ENCODE measurements at places on chromosomes 3 and 15. TPM values are rescaled to one million over a fixed set of nuclear protein-coding genes. Genes with fewer than 3 reads are reported as not detected.

DNA sequence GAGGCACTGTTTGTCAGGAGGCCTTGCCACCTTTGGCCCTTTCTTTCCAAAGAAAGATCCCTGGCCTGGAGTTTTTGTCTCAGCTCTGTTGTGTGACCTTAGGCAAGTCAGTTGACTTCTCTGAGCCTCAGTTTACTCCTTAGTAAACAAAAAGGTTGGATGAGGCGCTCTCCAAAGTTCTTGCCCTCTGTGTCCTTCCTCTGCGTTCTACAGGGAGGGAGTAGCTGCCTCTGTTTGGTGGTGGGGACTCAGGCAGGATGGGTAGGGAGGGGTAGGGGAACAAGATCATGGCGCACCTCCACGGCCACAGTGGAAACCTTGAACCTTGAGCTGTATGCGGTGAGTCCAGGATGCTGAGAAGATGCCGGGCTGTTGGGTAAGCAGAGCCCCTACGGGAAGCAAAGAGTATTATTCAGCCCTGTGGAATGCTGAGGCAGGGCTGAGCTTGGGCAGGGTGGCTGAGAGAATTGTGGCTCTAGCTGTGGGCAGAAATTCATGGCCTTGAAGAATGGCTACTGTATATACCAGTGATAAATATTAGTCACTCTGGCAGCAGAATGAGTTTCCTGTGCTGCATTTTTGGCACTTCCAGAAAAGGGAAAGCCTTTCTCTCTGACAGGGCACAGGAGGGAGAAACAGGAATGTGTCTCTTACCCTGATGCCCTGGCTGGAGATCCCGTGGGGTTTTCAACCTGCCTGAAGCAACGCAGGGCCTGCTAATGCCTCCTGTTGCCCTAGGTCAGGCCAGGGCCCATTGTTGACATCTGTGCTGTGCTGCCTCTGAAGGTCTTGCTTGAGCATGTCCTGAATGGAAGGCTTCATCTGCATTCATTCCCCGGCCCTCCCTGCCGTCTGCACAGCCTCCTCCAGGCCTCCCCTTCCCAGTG, 39.9 kb downstream of the SMAD3 start:
- H3K4me1 ChIP-seq, result peaks cover 55% of the 10 kb centered on the region
- peaks cover 46% of the 10 kb centered on the region for H3K36me3 ChIP-seq
- peak overlapping the region; percentile 64 for H3K27ac ChIP-seq

DNA sequence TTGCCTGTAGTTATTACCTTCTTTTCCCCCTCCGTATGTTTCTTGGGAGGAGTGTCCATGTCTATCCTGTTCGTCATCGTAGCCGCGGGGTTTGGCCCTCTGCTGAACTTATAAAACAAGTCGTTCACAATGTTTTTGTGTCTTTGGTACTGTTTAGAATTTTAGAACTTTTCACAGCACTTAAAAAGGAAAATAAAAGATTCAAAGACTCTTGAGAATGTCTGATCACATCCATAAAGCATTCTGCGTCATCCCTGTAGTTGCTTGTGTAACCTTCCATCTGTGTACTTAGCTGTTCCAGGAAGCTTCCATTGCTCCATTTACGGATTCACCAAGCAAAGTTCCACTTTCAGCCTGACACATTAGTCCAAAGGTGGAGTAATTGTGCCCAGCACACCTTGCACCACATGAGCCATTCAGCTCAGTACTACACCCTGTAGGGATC, 677.1 kb upstream of the NR2F2 start:
- no peak for DNase-seq
- H3K4me1 ChIP-seq, result no peaks in the 10 kb centered on the region
- H3K36me3 ChIP-seq, result no peaks in the 10 kb centered on the region
- no peak overlapping the region for H3K27ac ChIP-seq

- H3K4me3 ChIP-seq, result no peak overlapping the region
- H3K27ac ChIP-seq, result no peak overlapping the region
- no peaks in the 10 kb centered on the region for H3K36me3 ChIP-seq
- no peak for DNase-seq
Observed at GRCh38 chr15:65409036-65409631, 13.6 kb downstream of the IGDCC4 start.

DNA sequence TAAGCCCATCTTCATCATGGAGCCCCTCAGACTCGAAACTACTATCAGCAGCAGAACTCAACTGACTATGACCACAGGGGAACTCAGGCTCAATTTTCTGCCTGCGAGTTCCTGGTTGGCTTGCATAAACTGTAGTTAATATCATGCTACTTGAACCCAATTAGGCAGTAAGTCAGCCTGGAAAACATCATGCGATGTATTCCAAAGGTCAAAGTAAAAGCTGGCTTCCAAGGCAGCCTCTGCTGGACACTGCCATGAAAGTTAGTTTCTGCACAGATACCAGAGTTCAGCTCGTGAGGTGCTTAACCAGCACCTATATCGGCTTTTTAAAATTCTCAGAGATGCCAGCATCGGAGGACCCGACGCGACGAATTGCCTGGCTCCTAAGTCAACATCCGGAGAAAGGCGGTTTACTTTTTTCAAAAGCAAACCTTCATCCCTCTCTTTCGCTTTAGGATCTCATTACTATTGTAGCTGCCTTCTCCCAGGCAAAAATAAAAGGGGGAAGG, 3.8 kb downstream of the ANP32A start:
- peak overlapping the region; percentile 97 for H3K4me3 ChIP-seq
- no peaks in the 10 kb centered on the region for H3K27me3 ChIP-seq
- no peak for DNase-seq
- H3K36me3 ChIP-seq, result peaks cover 27% of the 10 kb centered on the region

- no peaks in the 10 kb centered on the region for H3K4me1 ChIP-seq
- no peak for DNase-seq
- no peaks in the 10 kb centered on the region for H3K36me3 ChIP-seq
- H3K27me3 ChIP-seq, result peaks cover 2% of the 10 kb centered on the region
- no peak overlapping the region for H3K27ac ChIP-seq
Observed at GRCh38 chr3:169303660-169304059, 359.9 kb downstream of the MECOM start.

DNA sequence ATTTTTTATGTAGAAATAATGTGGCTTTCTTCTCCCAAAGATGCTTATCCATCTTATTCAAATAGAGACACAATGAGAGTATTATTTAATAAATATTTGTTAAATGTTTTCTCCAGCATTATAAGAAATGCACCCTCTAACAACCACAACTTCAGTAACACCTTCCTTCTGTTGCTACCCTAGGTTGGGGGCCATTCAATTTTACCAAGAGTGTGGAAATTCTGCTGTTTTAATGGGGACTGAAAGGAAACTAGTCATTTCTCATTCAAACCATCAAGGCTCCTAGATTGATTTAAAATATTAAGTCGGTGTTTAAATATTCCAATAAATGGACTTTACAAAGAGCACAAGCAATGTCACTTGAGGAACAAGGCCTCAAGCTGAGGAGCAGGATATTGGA, 7.6 kb downstream of the ONECUT1 start:
- H3K4me1 ChIP-seq, result peaks cover 26% of the 10 kb centered on the region
- peaks cover 75% of the 10 kb centered on the region for H3K27me3 ChIP-seq
- no peak overlapping the region for H3K4me3 ChIP-seq
- no peak overlapping the region for H3K27ac ChIP-seq

DNA sequence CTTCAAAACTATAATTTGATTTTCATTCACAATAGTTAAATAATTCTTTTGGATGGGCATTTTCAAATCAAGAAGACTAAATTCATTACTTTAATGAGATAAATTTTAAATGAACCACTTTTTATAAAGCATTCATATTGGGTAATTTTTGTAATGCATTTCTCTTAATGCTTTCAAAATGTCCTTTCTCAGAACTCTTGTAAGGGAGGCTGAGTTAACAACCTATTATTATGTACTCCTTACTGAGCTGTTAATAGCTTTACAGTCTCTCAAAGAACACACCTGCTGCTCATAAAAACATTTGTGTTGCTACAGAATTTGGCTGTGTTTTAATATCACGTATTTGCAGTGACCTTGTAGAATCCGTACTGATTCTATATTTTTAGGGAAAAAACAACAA, 334.0 kb upstream of the ARL6 start:
- H3K27me3 ChIP-seq, result no peaks in the 10 kb centered on the region
- DNase-seq, result no peak
- H3K4me1 ChIP-seq, result no peaks in the 10 kb centered on the region
- no peak overlapping the region for H3K27ac ChIP-seq

DNA sequence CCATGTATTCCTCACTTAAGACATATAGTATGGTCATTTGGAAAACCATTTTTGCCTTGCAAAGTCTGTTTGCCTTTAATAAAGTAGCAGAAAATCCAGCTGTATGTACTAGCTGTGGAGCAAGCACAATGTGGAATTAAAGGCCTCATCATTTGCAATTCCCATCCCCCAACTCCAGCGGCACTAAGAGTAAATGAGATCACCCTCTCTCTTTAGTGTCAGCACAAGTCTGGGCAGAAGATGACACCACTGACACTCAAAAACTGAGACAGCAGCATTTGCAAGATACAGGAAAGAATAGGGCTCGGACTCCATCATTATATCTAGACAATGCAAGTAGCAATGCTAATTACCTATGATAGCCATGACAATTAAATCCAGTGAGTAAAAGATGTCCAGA, 24.7 kb upstream of the DYNC1LI1 start:
- H3K36me3 ChIP-seq, result no peaks in the 10 kb centered on the region
- DNase-seq, result no peak
- H3K27ac ChIP-seq, result no peak overlapping the region
- H3K27me3 ChIP-seq, result peaks cover 17% of the 10 kb centered on the region

- H3K36me3 ChIP-seq, result peaks cover 26% of the 10 kb centered on the region
- H3K27ac ChIP-seq, result no peak overlapping the region
- H3K4me3 ChIP-seq, result no peak overlapping the region
- no peaks in the 10 kb centered on the region for H3K27me3 ChIP-seq
- no peak for DNase-seq
- H3K4me1 ChIP-seq, result peaks cover 30% of the 10 kb centered on the region
Observed at GRCh38 chr3:190596349-190597285, 82.7 kb downstream of the IL1RAP start.

- no peak for DNase-seq
- no peak overlapping the region for H3K27ac ChIP-seq
- H3K36me3 ChIP-seq, result no peaks in the 10 kb centered on the region
- no peaks in the 10 kb centered on the region for H3K4me1 ChIP-seq
- H3K4me3 ChIP-seq, result no peak overlapping the region
Observed at GRCh38 chr15:69357773-69358771, 56.1 kb upstream of the KIF23 start.

DNA sequence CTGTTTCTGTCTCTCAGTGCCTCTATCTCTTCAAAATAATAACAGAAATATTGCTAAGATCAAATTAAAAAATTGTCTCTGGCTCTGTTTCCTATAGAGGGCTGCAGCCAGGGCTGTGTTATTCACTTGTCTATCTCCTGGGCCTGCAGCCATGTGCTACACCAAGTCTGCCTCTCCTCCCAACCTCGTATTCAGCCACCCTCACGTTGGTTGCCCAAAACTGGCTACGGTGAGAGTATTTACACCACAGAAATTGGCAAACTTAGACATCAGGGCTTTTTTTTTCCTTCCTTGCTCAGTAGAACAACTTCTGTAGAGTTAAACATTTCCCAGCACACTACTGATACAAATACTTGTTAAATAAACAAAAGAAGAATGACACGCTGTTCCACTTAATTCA, 320.9 kb upstream of the ICE2 start:
- H3K36me3 ChIP-seq, result no peaks in the 10 kb centered on the region
- no peak for DNase-seq
- H3K4me1 ChIP-seq, result peaks cover 73% of the 10 kb centered on the region
- H3K27ac ChIP-seq, result peak overlapping the region; percentile 96
- H3K27me3 ChIP-seq, result no peaks in the 10 kb centered on the region

DNA sequence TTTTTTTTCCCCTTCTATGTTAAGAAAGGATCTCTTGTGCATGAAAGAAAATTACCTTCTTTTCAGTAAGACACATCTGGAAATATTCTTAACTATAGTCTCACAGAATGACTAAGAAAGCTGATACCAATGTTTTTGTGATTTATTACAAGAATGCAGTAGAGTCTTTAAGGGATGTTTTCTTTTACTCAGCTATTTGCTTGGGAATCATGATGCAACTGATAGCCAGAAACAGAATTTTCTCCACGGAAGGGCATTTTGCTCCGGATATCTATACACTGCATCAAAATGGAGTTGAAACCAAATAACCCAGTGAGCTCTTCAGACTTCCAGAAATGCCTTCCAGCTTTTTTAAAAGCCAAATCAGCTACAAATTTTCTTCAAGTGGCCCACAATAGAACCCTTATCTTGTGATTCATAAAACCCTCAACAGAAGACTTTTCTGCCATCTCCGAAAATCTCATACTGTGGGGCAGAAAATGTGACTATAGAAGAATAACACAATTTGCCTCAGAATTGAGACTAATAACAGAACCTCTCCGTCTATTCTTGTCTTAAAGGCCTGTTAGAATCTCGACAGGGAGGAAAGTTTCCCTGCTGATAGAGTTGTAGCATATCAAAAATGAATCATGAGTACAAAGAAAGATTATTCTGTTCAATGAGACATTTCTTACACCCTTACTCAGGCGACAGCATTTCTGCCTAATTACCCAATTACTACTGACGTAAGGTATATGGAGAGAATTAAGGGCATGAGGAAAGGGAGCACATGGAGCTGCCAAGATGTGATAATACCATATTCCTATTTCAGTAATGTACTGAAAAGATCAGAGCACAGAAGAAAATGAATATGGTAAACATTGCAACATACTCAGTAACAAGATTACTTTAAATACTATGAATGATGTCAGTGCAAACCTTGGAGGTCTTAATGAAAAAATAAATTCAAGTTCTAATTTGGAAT, 900.1 kb downstream of the ROBO1 start:
- no peaks in the 10 kb centered on the region for H3K27me3 ChIP-seq
- no peaks in the 10 kb centered on the region for H3K36me3 ChIP-seq
- no peaks in the 10 kb centered on the region for H3K4me1 ChIP-seq
- no peak for DNase-seq

DNA sequence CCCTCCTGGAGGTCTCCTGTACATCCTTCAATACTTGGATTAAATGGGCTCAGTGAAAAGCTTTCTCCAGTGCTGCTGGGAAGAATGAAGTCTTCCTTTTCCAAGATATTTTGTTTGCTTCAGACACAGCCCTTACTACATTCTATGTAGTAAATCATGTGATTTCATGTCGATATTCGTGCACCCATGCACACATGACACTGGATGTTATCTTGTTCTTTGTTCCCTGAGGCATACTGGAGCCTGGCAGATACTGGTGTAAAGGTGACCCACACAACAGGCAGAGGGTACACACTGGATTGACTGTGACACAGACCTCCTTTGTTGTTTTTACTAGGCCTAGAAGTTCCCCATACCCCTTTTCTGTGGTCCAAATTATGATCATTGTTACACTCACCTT, 40.3 kb upstream of the ATP2C1 start:
- no peak for DNase-seq
- H3K27me3 ChIP-seq, result peaks cover 24% of the 10 kb centered on the region
- no peak overlapping the region for H3K27ac ChIP-seq
- peaks cover 6% of the 10 kb centered on the region for H3K36me3 ChIP-seq

Gene CDHR4
- total RNA-seq, result not detected

Gene IL12A
- 0.34 TPM for total RNA-seq

Gene NFKBIZ
- 79.7 TPM for total RNA-seq

Gene CHST2
- 11.3 TPM for total RNA-seq

Gene ESYT3
- 0.34 TPM for total RNA-seq
